ENCODE measurements at places on chromosomes 3 and 15. TPM values are rescaled to one million over a fixed set of nuclear protein-coding genes. Genes with fewer than 3 reads are reported as not detected.

The MYO5C gene
- total RNA-seq = 4.6 TPM

The RPS17 gene
- total RNA-seq = 4,917 TPM

The ACVR2B gene
- 1.6 TPM for total RNA-seq

The CYP1A2 gene
- not detected for total RNA-seq

The VEPH1 gene
- total RNA-seq = 0.27 TPM
